ENCODE measurements at places on chromosomes 1 and 21. TPM values are rescaled to one million over a fixed set of nuclear protein-coding genes. Genes with fewer than 3 reads are reported as not detected.

The NAV1 gene
- 19.4 TPM for total RNA-seq

The KCNJ15 gene
- total RNA-seq = 3.4 TPM

The RGSL1 gene
- not detected for total RNA-seq

The ODF2L gene
- 52.2 TPM for total RNA-seq

The LAMC2 gene
- 14.1 TPM for total RNA-seq

The EVA1B gene
- total RNA-seq = 26.4 TPM

The SESN2 gene
- total RNA-seq = 2.1 TPM

The FCRL1 gene
- 0.39 TPM for total RNA-seq

The TNFRSF18 gene
- total RNA-seq = 1.9 TPM

The ERG gene
- total RNA-seq = 11.9 TPM

The RABGGTB gene
- 58.3 TPM for total RNA-seq
